ENCODE measurements at places on chromosomes 16 and 17. TPM values are rescaled to one million over a fixed set of nuclear protein-coding genes. Genes with fewer than 3 reads are reported as not detected.

DNA sequence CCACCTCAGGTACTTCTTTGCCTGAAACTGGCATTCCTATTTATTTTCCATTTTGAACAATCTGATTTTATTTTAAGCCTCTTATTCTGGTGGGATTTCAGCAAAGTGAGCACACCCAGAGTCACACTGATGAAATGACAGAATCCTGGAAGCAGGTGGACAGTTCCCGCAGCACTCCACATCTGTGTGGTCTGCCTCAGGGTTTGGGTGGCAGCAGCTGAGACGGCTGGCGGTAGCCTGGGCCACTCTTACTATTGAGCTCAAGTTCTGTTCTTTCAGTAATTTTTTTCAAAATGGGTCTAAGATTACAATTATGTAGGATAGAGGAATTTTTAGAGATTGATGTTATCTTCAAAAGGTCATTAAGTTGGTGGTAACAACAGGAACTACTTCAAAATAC lies 32.5 kb upstream of the ENDOV start:
- DNase-seq: no peak

GRCh38 chr17:549177-550040 lies 165.2 kb downstream of the VPS53 start:
- no peak for DNase-seq

GRCh38 chr17:81550830-81551457 lies 1.2 kb downstream of the FAAP100 start:
- DNase-seq: no peak

DNA sequence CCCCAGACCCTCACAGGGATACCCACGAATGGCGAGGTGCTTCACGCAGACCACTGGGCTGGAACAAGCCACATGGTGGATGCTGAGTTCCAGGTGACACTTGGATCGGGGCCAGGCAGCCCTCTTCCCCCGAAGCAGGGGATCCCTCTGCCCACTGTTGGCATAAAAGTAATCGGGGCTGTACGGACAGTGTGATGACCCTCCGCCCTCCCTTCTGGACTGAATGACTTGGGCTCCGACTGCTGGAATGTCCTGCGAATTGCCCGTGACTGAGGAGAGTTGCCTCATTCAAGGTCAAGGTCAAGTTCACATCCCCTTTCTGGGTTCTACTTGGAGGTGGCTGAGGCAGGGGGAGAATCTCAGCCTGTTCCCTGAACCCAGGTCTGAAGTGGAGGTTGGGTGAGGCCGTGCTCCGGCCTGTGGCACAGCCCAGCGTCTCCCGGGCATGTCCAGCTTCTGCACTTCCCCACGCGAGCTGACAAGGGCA lies 28.5 kb upstream of the CREBBP start:
- DNase-seq: no peak

- DNase-seq: no peak
Observed at GRCh38 chr16:11752856-11753255, 10.2 kb upstream of the TXNDC11 start.

- DNase-seq: no peak
Observed at GRCh38 chr17:55564081-55564480, 52.8 kb upstream of the SMIM36 start.

- DNase-seq: no peak
Observed at GRCh38 chr16:87608400-87608985, 6.2 kb downstream of the JPH3 start.

DNA sequence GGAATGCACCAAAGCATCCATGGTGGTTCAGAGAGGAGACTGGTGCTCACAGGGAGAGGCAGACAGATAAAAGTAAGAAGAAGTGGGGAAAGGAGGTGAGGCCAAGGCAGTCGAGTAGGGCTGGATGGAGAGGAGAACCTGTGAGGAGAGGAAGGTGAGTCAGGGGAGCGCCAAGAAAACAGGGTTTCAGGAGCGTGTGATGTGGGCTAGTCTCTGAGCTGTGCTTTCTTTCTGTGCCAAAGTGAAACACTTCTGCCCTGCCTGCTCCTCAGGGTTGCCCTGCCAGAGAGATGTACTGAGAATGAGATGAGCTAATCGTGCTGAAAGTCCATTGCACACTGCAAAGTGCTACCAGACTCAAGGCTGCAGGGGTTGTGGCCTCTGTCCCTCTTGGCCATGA lies 310.7 kb upstream of the CCL2 start:
- no peak for DNase-seq

- peak; percentile 26 for DNase-seq
Observed at GRCh38 chr17:49590874-49591273, 15.2 kb downstream of the NXPH3 start.

GRCh38 chr17:38676706-38677504 lies 2.1 kb upstream of the EPOP start:
- peak; percentile 92 for DNase-seq

DNA sequence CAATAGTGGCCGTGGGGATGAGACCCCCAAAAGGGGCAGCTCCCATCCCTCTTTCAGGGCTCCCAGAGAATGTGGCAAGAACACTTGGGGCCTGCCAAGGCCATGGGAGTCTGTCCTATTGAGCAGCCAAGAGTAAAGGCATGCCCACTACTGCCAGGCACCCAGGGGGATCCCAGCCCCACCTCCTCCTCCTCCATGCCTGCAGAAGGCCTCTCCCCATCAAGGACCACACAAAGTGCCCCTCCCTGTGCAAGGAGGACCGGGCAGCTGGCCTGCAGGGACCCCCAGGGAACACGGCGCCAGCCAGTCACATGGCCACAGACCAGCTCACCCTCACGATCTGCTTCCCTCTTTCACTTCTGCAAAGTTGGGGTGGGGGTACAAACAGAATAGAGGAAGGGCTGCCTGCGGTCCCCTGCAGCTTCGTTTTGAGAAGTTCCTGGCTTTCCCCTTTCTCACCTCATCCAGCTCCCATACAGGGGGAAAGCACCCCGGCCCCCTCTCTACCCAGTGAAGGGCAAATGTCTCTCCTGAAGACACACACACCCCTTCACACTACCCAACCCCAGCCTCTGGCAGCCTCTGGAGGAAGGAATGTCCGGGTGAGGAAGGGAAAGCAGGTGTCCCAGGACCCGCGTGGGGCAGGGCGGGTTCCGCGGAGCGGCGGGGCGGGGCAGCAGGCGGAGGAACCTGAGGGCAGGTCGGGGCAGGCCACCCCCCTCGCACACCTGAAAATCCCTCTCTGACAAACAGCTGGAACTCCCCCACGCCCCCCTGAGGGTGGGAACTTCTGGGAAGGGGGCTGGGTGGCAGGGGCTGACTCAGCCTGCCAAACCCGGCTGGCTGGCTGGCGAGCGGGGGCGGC lies 2.0 kb downstream of the PPP1R9B start:
- DNase-seq: no peak

- DNase-seq: no peak
Observed at GRCh38 chr16:85945424-85945751, 46.4 kb downstream of the IRF8 start.

DNA sequence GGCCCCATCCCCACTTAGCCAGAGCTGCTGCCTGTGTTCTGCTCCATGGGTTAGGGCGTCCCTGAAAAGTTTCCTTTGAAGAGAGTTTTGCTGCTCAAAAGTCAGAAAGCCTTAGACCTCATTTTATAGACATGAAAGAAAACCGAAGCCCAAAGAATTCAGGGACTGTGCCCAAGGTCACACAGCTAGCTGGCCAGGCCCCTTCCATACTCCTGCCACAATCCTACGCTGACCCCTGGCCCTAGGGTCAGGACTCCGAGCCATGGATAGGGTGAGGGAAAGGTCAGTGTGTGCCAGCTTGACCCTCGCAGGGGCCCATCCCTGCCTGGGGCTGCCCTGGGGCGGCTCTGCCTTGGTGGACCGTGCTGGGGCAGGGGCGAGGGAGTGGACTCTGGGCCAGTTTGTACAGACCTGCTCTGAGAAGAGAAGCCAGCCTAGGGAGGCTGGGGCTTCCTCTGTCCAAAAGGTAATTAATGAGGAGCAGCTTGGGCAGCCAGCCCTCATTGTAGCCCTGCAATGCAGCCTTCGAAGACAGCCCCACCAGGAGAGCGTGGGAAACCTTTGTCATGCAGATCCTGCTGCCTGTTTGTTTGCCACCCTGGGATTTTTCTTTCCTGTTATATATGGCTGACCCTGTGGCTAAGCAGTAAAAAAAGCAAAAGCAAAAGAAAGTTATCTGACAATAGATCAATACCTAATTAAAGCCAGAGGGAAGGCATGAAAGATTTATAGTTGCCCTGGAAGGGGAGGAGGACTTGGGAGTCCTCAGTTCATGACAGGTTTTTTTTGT lies 37.4 kb downstream of the RHBDL3 start:
- no peak for DNase-seq

- no peak for DNase-seq
Observed at GRCh38 chr17:71176331-71176730, 944.5 kb upstream of the SOX9 start.

DNA sequence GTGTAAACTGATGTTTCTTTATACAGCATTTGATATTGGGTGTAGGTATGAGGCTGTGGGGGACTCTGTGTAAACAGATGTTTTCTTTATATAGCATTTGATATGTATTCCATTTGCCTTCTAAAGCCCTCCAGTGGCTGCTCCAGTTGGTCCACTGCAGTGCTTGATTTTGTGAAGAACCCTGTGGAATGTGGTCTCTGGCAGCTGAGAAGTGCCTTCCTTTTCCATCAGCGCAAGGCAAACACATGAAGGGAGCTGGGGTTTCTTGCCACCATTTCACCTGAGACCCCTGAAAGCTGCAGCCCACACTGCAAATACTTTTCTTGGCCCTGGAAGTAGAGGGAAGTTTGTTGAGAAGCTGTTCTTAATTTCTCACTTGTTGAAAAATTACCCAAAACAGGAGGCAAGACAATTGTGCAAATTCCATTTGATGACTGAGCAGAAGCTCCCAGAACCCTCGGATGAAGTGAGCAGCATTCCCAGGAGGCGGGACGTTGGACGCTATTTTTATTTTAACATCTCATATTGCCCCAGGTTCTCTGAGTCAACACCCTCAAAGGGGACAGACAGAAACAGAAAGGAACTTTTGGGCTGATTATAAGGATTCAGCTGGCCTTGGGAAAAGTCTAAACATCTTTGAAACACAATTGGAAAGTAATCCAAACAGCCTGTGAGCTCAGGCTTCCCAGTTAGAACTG lies 158.5 kb upstream of the RPH3AL start:
- DNase-seq: peak; percentile 74

DNA sequence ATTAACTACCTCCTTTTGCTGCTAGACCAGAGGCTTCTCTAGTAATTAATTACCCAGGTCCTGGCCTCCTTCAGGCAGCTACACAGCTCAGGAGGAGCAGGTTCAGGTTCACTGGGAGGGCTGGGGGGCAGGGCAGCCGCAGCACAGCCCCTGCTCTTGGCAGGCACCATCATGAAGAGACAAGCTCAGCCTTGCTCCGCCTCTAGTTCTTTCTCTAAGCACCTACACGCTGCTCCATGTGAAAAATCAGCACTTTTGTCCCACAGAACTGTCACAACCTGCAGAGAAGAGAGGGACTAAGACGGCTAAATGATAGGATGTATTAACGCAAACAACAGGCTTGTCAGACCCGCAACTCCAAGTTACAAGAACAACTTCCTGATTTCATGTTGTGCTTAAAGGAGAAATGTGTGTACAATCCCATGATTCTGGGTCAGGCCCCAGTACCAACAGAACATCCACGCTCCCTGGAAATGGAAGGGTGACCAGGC lies 53.4 kb downstream of the GRB2 start:
- no peak for DNase-seq

- no peak for DNase-seq
Observed at GRCh38 chr16:76204249-76204648, 73.0 kb upstream of the CNTNAP4 start.

GRCh38 chr16:72224260-72224768 lies 52.4 kb upstream of the PMFBP1 start:
- no peak for DNase-seq

DNA sequence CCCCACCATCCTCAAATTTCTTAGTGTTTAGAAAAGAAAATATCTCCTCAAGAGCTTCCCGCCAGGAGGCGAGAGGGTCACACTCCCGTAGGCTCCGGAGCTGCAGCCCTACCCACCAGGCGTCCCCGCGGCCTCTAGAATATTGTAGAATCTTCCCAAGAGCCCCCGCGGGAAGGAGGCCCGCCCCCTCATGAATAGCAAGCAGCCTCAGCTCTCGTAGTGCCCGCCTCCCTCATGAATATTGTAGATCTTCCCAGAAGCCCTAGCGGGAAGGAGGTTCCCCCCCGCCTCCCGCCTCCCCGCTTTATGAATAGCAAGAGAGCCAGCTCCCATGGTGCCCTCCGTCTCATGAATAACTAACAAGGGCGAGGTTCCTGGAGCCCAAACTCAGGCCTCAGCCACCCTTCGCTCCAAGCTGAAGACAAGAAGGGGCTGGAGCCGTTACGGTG lies at the start of gene FBXO47:
FBXO47 (minus strand) TSS at position 114 of the 449 bp plus-strand sequence. CDS start 4,378 bp downstream, outside the sequence.
- peak; percentile 97 for DNase-seq

- no peak for DNase-seq
Observed at GRCh38 chr17:48925991-48926342, 17.8 kb downstream of the UBE2Z start.

DNA sequence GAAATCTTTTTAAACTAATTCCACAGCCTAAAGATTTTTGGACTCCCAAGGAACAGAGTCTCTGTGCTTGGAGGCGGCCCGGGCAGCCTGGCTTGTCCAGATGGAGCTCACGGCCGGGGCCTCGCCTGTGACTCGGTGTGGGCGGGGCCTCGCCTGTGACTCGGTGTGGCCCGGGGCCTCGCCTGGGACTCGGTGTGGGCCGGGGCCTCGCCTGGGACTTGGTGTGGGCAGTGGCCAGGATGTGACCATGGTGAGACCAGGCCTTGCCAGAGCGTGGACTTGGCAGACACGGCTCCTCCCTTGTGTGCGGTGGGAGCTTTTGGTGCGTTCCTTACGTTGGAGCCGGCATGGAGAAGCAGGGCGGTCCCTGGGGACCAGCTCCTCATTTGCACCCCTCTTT lies 92.3 kb downstream of the METRNL start:
- DNase-seq: no peak

GRCh38 chr16:67207249-67208091 lies 8.5 kb downstream of the ELMO3 start:
- no peak for DNase-seq

GRCh38 chr16:72840631-72841381 lies 207.1 kb downstream of the ZFHX3 start:
- DNase-seq: no peak

DNA sequence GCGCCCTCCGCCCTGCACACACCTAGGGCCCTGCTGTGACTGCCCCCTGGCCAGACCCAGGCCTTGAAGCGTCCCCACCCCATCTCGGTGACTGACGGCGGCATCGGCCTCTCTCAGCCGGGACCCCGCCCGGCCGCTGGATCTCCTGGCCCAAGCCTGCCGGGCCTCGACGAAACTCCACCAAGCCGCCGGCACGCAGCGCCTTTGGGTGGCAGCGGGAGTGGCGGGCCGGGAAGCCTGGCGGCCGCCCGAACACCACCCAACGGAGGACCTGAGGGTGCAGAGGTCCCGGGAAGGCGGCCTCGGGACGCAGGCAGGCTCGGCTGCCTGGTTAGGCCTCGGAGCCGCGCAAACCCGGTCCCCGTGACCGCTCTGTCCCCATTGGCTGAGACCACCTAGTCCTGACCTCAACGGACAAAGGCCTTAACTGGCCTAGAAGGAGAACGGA lies 12.0 kb upstream of the TMEM97 start:
- DNase-seq: no peak

- no peak for DNase-seq
Observed at GRCh38 chr17:32588135-32588534, 101.3 kb downstream of the CDK5R1 start.

GRCh38 chr17:54992797-54993639 lies 24.5 kb downstream of the STXBP4 start:
- no peak for DNase-seq

The BAIAP3 gene
- 1.8 TPM for polyA plus RNA-seq

The ALOX15 gene
- 0.60 TPM for polyA plus RNA-seq

The KRTAP4-3 gene
- not detected for polyA plus RNA-seq

The SDK2 gene
- polyA plus RNA-seq: 1.9 TPM
